ENCODE measurements at places on chromosomes 5 and 9.

GRCh38 chr5:79329453-79329852, 93.5 kb downstream of the JMY start:
- no peak for DNase-seq

DNA sequence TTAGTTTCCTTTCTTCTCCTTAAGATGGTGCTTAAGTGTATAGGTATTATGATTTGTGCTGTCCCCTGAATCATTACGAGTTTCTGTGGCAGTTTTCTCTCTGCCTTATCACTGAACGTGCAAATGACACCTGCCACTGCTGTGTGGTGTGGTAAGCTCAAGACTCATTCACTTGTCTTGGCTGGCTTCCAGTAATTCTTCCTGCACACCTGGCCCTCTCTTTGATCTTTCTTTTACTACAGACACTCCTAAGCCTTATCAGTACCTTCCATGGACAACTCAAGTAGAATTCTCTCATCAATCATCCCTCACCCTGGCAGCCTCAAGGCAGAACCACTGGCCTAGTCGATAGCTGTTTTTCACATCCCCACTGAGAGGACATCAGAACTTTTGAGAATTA, 82.6 kb upstream of the ADAMTS19 start:
- peak; percentile 39 for DNase-seq

- no peak for DNase-seq
These were observed 159.6 kb upstream of the GPR151 start for GRCh38 chr5:146675636-146676035.

- DNase-seq = peak; percentile 44
These were observed 57.1 kb downstream of the MFAP3 start for GRCh38 chr5:154095904-154096303.

DNA sequence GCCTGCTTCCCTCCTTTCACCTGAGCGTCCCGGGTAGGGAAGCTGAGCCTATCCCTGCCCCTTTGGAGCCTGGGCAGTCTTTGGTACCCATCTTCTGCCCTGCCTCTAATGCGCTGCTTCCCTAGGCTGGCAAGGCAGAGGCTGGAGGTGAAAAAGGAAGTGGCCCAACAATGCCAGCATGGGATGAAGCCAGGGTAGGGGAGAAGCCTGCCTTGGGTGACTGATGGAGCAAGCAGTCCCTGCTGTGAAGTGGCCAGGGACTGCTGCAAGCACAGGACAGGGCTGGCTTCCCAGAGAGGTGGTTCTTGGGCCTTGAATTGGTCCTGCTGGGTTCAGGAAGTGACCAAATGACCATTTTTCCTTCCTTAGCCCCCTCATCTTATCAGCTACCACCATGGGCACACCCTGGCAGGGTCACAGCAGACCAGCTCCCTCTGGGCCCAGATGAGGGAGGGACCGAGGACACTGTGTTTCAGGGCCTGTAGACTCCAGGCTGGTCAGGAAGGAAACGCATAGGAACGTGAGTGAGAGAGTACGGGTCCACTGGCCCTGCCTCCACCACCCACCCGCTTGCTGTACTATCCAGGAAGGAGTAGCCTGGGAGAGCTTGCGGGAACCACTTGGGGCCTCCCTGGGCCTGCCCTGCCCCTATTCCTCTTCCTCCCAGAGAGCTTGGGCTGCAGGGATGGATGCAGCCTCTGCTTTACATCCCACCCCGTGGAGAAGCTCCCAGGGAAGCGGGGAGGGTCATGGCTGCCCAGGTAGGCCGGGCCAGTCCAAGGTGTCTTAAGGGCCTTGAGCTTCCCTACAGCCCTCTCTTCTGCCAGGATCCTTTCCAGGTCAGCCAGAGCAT, 102.6 kb downstream of the DAB2IP start:
- DNase-seq = no peak

- no peak for DNase-seq
These were observed 155.9 kb upstream of the PHYKPL start for GRCh38 chr5:178388386-178389025.

DNA sequence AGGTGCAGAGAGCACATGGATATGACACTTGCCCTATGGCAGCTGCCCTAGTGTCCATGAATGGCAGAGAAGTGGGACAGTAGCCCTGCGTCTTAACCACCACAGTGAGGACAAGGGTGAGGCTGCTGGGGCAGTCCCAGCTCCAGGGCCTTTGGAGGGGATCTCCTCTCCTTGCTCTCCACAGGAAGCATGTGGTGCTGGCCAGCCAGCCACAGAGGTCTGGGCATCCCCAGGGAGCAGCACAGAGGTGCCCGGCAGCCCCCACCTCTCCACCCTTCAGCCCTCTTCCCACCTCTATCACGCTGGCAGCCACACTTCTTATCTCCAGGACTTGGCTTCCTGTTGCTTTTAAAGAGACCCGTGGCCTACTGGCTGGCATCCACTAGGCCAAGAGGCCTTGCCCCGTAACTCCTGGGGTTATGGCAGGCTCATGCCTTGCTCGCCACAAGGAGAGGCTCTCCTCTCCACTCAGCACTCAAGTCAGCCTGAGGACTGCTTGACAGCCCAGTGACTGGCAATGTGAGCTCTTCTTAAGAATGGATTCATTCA, 21.9 kb downstream of the CSF2 start:
- no peak for DNase-seq

GRCh38 chr5:139710319-139711066, 62.3 kb downstream of the CXXC5 start:
- DNase-seq = peak; percentile 69

GRCh38 chr5:93574491-93575305, 6.3 kb downstream of the NR2F1-AS1 start:
- DNase-seq = no peak

DNA sequence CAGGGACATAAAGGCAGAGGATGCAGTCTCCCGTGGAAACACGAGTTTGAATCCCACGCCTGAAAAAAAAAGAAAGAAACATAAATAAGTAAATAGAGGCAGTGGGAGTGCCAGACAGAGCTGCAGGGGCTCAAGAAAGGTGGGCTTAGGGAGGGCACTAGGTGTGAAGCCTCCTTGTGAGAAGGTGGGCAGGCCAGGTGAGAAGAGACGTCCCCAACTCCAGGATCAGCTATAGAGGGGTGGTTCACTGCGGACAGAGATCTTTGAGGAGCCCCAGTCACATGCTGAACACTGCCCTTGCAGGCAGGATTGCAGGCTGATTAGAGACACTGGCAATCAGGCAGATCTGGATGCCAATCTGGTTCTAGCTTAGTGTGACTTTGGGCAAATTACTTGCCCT, 172.1 kb downstream of the RGS3 start:
- no peak for DNase-seq

DNA sequence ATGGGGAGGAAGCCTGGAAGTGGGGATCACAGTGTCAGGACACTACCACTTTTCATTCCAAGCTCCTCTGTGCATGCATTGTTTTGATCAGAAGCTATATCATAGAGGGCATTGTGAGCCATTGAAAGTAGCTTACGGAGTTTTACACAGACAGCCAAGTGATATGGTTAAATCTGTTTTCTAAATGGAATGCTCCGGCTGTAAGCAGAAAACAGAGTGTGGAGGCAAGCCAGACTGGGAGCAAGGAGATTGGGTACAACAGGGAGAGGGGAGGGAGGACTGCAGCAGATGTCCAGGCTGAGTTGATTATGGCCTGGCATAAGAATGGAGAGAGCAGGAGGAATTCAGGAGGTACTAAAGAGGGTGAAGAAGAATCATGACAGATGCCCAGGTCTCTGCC, 15.5 kb upstream of the SOWAHA start:
- no peak for DNase-seq

DNA sequence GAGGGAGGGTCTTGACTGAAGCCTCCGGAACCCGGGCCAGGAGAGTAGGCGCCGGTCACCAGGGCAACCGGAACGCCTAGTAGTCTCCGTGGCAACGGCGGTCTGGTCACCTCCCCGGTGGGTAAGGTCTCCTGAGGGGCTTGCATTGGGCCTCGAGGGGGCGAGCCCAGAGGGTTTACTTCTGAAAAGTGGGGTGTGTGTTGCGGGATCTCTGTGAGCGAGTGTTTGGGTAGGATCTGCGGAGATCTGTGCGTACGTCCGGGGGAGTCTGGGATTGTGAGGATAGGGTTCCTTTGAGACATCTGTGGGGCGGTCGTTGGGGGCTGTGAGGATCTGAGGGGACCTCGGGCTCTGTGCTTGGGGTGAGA, at the start of gene FAM221B:
Gene FAM221B, minus strand, starts transcription at position 17 of the 368 bp plus-strand sequence. CDS start 2,571 bp downstream, outside the sequence.
- DNase-seq = peak; percentile 41

All from NCI-H345 (cell line).